ENCODE measurements at places on chromosomes 11 and 22.

GRCh38 chr11:122556605-122557004 lies 98.9 kb upstream of the UBASH3B start:
- peak; percentile 79 for DNase-seq

DNA sequence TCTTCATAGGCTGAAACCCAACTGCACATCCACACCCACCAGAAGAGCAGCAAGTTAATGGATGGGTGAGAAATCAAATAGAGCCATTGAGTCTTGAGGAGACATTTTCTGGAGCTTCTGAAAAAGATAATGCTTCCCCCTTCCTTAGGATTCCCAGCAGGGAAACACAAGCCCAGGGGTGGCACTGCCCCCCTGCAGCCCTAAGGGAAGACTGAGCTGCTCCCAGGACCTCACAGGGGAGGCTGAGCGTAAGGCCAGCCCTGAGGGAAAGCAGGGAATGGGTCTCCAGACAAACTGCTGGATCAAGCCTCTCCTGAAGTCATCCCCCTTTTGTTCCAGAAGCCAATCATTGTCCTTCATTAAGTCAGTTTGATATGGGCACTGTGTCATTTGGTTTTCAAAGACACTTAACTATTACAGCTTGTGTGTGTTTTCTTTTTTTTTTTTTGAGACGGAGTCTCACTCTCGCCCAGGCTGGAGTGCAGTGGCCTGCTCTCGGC lies 15.1 kb downstream of the LTO1 start:
- DNase-seq: no peak

GRCh38 chr11:93073508-93074280 lies 104.2 kb downstream of the MTNR1B start:
- no peak for DNase-seq

GRCh38 chr11:73157101-73158010 lies 15.2 kb upstream of the FCHSD2 start:
- DNase-seq: no peak

- DNase-seq: no peak
These were observed 255.1 kb downstream of the TTC28 start for GRCh38 chr22:28424427-28425080.

GRCh38 chr11:71568704-71569349 lies 3.5 kb downstream of the KRTAP5-10 start:
- no peak for DNase-seq

DNA sequence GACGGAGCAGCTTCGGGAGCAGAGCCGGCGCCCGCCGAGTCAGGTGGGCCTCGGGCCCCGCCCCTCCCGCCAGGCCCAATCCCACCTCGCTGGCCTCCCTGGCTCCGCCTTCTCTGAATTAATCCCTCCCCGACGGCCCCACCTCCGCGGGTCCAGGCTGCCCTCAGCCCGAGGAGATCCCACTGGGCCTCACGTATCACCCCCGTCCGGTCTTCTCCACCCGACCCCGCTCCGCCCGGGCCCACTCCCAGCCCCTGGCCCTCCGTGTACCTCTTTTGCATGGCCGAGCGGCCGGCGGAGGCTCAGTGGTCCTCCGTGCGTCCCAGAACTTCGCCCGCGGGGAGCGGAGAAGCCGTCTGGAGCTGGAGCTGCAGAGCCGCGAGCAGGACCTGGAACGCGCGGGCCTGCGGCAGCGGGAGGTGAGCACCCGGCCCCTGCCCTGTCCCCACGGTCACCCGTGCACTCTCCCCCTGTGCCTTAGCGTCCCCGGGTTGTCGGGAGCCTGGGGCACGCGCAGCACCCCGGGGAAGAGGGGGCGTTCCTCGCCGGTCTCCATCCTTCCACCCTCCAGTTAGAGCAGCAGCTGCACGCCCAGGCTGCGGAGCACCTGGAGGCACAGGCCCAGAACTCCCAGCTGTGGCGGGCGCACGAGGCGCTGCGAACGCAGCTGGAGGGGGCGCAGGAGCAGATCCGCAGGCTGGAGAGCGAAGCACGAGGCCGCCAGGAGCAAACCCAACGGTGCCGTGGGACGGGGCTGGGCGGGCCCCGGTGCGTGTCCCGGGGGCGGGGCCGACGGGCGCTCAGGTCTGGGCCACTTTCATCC lies 2.2 kb upstream of the CD151 start:
- peak; percentile 94 for DNase-seq

GRCh38 chr11:69386594-69387408 lies 92.8 kb downstream of the MYEOV start:
- DNase-seq: no peak

DNA sequence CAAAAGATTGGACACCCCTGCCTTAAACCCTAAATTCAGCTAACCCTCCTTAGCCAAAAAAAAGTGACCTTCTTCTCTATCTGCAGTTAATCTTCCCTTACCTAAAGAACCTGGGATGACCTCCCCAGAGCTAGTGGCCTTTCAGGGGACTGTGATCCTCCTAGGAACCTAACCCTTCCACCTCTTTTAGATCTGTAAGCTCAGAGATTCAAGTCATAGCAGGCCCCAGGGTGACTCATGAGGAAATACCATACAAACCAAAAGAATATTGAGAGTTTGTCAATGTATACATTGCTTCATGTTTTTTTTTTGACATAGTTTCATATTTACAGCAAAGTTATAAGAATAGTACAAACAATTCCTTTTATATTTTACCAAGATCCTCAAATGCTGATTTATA lies 38.3 kb upstream of the CXCR5 start:
- DNase-seq: no peak

DNA sequence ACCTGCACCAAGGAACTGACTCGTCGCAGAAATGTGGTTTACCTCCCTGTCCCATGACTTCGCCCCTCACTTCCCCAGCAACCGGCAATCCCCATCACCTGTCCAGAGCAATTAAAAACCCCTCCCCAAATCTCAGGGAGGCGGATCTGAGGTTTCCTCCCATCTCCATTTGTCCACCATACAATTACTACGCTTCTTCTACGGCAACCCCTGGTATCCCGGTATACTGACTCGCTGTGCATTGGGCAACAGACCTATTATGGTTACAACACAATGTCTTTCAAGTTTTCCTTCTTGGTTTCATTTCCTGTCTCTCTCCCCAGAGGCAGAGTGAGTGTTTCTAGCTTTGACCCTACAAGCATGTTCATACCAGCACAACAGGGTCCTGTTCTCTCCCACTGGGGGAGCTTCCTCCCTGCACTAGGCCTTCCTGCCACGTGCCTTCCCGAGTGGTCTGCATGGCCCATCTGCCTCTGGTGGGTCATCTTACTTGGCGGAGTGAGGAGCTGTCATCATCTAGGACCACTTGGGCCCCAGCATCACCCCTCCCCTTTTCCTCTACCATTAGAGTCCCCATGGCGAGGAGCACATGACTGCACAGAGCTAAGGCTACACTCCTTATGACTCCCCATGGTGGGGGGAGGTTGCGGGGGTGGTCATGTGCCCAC lies 30.3 kb upstream of the NAP1L4 start:
- no peak for DNase-seq

GRCh38 chr11:78019808-78020207 lies 3.3 kb downstream of the KCTD14 start:
- DNase-seq: no peak

GRCh38 chr11:66188580-66188979 lies 79.9 kb upstream of the RAB1B start:
- DNase-seq: no peak
